ENCODE measurements at places on chromosomes 3 and 15.

- no peak for DNase-seq
Observed at GRCh38 chr3:105800320-105800719, 68.5 kb downstream of the CBLB start.

GRCh38 chr3:45852828-45853227 is 10.9 kb upstream of the LZTFL1 start:
- no peak for DNase-seq

GRCh38 chr3:13322324-13322723 is 97.8 kb downstream of the NUP210 start:
- peak; percentile 48 for DNase-seq

- no peak for DNase-seq
Observed at GRCh38 chr3:142595581-142595950, 627 bp upstream of the PLS1 start.

GRCh38 chr3:72727172-72727571 is 121.1 kb downstream of the SHQ1 start:
- no peak for DNase-seq

- DNase-seq, result no peak
Observed at GRCh38 chr3:103794656-103795055, 1359.8 kb downstream of the ZPLD1 start.

DNA sequence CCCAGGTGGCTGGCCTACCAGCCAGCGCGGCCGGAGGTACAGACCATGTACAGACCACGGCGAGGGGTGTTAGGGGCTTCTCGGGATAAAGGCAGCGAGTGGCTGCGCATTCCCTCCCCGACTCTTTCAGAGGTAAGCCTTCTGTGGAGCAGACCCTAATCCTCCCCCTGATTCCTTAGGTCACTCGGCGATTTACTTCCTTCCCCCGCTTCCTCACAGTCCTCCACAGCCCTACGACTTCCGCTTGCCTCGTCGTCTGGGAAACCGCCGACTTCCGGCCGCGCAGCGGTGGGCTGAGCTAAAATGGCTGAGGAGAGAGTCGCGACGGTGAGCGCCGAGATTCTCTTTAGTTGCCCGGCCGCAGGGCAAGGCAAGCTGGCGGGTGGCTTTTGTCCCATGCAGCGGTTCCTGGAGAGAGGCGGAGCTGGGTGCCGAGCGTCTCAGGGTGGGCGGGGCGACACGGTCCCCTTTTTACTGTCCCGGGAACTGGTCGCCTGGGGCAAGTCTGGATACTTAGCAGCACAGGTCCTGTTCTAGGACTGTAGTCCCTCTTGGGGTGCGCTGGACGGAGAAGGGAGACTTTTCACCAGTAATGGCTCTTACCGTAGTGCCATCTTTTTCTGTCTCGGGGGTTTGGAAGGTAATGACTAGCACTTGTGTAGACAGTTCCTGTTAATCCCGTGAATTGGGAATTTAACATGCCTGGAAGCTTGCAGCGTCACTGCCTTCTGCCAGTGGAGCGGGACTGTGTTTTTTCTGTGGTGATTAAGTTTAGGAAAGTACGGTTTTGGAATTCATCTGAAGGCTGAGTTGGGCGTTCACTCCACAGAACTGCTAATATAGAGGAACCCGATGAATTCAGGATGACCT is at the start of the genes BBS4 and HIGD2B:
TSS of gene BBS4 (plus strand) at position 283 of the 870 bp plus-strand sequence. CDS start at position 304, 21 bp downstream.
TSS of gene HIGD2B (minus strand) at position 258 of the 870 bp plus-strand sequence. CDS start 9,808 bp downstream, outside the sequence.
- peak; percentile 85 for DNase-seq

DNA sequence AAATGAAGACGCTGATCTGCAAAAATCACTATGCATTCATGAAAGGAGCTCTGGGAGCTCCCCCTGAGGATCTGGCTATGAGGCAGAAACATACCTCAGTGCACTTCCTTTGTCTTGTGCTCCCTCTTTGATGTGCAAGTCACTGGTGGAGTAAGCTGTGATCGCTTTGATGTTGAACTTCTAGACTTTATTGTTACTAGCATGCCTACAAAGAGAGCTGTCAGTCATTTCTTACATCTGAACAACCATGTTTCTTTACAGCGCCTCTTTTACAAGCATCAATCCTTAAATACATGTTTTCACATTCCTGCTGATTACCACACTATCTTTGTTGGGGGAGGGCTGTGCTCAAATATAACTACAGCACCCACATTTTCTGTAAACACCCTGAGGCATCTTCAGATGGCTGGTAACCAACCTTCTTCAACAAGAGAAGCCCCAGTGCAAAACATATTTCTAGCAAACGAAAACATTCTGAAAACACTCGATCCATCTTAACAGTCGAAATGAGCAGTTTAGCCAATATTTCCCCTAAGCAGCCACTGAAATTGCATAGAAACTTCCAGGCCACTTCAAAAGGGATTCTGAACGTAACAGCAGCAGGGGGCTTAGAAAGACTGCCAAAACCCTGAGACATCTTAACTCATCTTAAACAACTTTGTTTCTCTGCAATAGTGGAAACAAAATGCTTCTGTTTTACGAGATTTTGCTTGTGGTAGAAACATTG is 101.9 kb upstream of the ICE2 start:
- DNase-seq, result no peak

DNA sequence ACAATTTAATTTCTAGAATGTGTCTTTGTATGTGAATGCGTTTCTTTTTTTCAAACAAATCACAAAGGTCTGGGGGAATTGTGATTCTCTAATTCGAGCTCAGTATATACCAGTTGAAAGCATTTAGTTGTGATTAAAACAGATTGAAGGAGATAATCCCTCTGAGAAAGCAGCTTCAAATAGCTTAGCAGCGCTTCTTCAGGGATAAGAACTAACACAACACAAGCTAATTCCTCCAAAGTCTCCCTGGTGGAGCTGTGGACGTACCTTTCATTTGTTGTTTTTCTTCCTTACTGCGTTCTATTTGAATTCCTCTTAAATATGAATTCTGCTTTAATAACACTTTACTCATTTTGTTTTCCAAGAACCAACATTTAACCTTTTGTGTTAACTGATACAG is 286.7 kb downstream of the ROBO2 start:
- DNase-seq, result no peak

DNA sequence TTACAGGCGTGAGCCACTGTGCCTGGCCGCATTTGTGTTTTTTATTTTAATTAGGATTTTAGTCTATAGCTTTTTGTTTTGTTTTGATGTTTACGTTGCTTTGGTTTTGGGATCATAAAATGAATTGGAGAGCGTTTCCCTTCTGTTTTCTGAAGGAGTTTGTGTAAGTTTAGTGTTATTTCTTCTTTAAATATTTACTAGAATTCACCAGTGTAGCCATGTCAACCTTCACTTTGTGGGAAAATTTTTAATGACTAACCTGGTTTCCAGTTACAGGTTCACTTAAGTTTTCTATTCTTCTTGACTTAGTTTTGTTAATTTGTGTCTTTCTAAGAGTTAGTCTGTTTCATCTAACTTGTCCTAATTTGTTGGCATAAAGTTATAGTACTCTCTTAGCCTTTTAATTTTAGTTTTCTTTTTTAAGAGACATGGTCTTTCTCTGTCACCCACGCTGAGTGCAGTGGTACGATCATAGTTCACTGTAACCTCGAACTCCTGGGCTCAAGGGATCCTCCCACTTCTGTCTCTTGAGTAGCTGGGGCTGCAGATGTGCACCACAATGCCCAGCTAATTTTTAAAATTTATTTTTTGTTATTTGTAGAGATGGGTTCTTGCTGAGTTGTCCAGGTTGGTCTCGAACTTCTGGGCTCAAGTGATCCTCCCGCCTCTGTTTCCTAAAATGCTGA is 61.0 kb downstream of the CHD2 start:
- no peak for DNase-seq

- no peak for DNase-seq
Observed at GRCh38 chr3:102129760-102130608, 280.7 kb downstream of the NFKBIZ start.

DNA sequence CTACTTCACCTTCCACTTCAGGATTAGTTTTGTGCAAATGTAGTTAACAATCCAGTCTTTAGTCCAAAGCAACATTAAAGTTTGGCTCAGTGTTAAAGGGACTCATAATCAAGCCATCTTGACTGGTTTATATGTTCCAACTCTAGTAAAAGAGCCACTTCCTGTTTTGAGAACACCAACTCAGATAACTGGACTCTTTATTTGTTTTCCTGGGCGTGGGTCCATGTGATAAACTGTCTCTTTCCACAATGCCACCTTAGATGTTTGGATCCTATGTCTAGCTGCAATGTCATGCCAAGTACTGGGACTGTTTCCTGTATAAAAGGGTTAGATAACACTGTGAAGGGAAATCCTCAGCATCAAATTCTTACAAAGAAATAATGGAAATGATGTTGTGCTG is 545.0 kb downstream of the PYDC2 start:
- no peak for DNase-seq

GRCh38 chr15:68646696-68647095 is 67.9 kb downstream of the CORO2B start:
- DNase-seq, result no peak

GRCh38 chr3:51967384-51968169 is at the start of gene PCBP4:
PCBP4 (minus strand) TSS chr3:51967454; CDS start chr3:51961240, 6,214 bp downstream.
- peak; percentile 71 for DNase-seq

GRCh38 chr3:179949869-179950268 is 86.9 kb downstream of the PEX5L start:
- DNase-seq, result no peak

GRCh38 chr3:154247806-154248415 is 76.4 kb downstream of the DHX36 start:
- no peak for DNase-seq

DNA sequence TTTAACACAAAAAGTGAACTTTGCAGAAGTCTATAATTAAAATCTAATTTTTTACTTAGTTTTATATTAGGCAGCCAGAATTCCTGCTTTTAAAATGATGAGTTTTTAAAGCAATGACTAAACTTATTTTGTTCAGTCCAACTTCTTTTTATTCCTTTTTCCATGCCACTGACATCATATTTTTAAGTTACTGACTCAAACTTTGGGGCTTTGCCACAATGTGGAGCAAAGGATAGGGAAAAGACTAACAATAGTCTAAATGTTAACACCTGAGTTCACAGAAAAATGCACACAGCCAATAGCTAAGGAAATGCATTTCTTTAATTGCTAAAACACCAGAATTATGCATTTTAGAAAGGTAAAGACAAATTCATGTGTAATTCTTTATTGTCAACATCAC is 647.6 kb upstream of the DPPA4 start:
- no peak for DNase-seq

- no peak for DNase-seq
Observed at GRCh38 chr3:55369141-55369847, 117.8 kb downstream of the WNT5A start.
